ENCODE measurements at places on chromosomes 2 and 18. TPM values are rescaled to one million over a fixed set of nuclear protein-coding genes. Genes with fewer than 3 reads are reported as not detected.

The ONECUT2 gene
- 0.29 TPM for total RNA-seq

The AQP12A gene
- total RNA-seq, result not detected

The CCDC74A gene
- 16.2 TPM for total RNA-seq

The DSG4 gene
- total RNA-seq, result not detected

The FOSL2 gene
- total RNA-seq, result 81.2 TPM

The ANKRD30B gene
- total RNA-seq, result not detected

The MAP3K20 gene
- 33.3 TPM for total RNA-seq

The SIX2 gene
- 2.8 TPM for total RNA-seq

The ALPG gene
- total RNA-seq, result 0.42 TPM

The CAPN14 gene
- 0.04 TPM for total RNA-seq

The TCF23 gene
- not detected for total RNA-seq

The INPP5D gene
- total RNA-seq, result 0.53 TPM

The IL1R1 gene
- 55.7 TPM for total RNA-seq

The CCBE1 gene
- 9.8 TPM for total RNA-seq

The SPATS2L gene
- total RNA-seq, result 126 TPM

The TXNDC2 gene
- 0.06 TPM for total RNA-seq

Measured in A549 treated with AZD2906 at 1 μM for 4 hours (cell line).